Activated CD8-positive, alpha-beta T cell treated with anti-CD3 and anti-CD28 coated beads for 36 hours (primary cell): ENCODE measurements at places on chromosomes 13 and 19.

DNA sequence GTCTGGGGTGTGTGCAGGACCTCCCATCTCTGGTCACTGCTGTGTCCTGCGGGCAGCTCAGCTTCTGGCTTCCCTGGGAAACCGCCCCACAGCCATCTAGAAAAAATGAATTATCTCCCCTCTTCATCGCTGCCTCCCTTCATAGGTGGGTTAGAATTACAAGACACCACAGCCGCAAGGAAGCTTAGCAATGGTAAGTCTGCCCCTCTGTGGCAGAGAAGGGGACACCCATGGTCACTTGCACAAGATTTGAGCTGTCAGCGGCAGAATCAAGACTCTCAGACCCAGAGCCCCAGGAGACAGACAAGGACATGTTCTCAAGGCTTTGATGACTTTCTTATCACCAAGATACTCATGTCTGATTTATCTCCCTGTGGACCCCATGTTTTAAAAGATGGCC is 110.8 kb upstream of the PABPC3 start:
- H3K27me3 ChIP-seq = peaks cover 27% of the 10 kb centered on the region
- no peak overlapping the region for H3K4me3 ChIP-seq
- no peak for DNase-seq
- no peak overlapping the region for H3K27ac ChIP-seq

GRCh38 chr13:102792396-102792795 is 6.4 kb downstream of the POGLUT2 start:
- no peak overlapping the region for H3K4me3 ChIP-seq
- no peak for DNase-seq
- H3K36me3 ChIP-seq = peaks cover 18% of the 10 kb centered on the region
- peaks cover 8% of the 10 kb centered on the region for H3K27me3 ChIP-seq
- H3K27ac ChIP-seq = no peak overlapping the region
- H3K4me1 ChIP-seq = peaks cover 5% of the 10 kb centered on the region

DNA sequence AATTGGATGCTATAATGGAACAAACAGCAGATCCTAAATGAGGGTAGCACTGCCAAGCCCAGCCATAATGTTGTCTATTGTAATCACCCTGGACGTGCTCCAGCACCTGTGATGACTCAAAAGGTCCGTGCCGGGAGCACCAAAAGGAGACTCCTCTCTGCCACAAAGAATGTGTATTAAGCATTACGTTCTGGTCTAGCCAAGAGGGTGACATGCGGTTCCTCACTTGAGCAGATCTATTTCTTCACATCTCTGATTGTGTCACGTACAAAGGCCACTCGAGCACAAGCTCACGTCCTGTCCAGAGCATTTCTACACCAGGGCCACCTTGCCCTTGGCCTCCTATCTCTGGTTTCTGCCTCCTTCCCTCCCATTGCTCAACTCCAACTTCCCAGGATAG is 219.9 kb upstream of the IRS2 start:
- DNase-seq = no peak
- H3K36me3 ChIP-seq = no peaks in the 10 kb centered on the region
- no peak overlapping the region for H3K4me3 ChIP-seq
- no peaks in the 10 kb centered on the region for H3K27me3 ChIP-seq

DNA sequence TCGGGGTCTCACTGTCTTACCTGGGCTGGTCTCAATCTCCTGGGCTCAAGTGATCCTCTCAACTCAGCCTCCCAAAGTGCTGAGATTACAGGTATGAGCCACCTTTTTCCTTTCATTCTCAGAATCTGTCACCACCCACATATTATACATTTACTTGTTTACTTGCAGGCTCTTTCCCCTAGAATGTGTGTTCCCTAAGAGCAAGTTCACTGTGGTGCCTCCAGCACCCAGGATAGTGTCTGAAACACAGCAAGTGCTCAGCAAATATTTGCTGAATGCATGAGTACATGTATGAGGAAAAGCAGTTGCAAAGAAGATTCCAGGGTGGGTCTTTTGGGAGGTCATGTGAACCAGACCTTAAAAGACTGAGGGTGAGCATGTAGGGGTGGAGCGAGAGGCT is 96.8 kb downstream of the RGCC start:
- no peaks in the 10 kb centered on the region for H3K27me3 ChIP-seq
- H3K4me3 ChIP-seq = no peak overlapping the region
- no peaks in the 10 kb centered on the region for H3K36me3 ChIP-seq
- DNase-seq = no peak
- no peak overlapping the region for H3K27ac ChIP-seq

DNA sequence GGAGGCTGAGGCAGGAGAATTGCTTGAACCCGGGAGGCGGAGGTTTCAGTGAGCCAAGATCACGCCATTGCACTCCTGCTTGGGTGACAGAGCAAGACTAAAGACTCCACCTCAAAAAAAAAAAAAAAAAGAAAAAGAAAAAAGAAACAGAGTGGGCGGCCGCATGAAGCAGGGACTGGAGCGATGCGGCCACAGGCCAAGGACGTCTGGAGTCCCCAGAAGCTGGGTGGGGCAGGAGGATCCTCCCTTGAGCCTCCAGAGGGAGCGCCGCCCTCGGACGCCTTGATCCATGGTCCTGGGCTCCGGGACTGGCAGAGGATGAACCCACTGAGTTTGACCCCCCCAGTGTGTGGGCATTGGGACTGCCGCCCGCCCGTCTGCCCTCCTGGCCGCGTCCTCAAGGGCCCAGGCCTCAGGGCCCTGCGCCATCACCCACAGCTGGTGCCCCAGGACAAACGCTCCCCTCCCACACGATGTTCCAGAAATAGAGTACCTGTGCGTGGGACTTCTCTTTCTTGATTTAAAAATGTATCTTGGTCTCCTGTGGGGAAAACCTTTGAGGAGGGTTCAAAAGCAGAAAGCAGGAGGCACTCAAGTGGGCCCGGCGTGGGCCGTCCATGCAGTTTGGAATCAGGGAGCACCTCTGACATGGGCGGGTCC is 15.5 kb downstream of the BTBD2 start:
- H3K4me3 ChIP-seq = no peak overlapping the region
- DNase-seq = no peak
- H3K4me1 ChIP-seq = peaks cover 3% of the 10 kb centered on the region
- no peak overlapping the region for H3K27ac ChIP-seq
- no peaks in the 10 kb centered on the region for H3K27me3 ChIP-seq

DNA sequence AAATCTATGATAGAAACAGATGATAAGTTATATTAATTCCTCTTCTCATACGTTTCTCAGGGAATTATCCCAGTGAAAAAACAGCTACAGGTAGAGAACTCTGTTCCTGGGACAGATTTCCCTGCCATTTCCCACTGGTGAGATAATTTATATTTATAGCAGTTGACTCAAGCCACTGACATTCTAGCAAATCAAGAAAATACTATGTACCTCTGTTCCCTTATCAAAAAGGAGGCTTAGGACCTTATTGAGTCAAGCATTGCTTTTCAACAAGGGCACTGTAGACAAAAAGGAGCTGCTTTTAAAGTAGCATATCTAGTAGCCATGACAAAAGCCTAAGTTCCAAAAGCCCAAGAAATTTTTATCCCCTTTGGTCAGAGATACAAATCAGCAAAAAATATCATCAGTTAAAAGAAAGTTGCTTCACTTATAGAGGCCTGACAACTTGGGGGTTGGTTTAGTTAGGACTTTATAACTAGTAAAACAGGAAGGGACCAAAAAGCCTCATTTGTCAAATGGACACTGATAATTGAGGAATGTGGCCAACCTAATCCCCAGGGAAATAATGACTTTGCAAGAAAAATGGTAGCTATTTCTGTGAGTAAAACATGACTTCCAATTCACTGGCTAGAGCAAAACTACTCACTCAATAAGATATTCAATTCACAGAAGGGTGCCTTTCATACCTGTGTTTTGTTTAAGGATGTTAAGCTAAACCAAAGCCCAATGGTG is 652.5 kb downstream of the SLITRK1 start:
- no peaks in the 10 kb centered on the region for H3K36me3 ChIP-seq
- no peak overlapping the region for H3K27ac ChIP-seq
- H3K4me3 ChIP-seq = no peak overlapping the region
- H3K4me1 ChIP-seq = no peaks in the 10 kb centered on the region
- no peaks in the 10 kb centered on the region for H3K27me3 ChIP-seq

- H3K27ac ChIP-seq = no peak overlapping the region
- H3K4me3 ChIP-seq = no peak overlapping the region
- no peaks in the 10 kb centered on the region for H3K36me3 ChIP-seq
- DNase-seq = no peak
Measured at GRCh38 chr13:80083081-80083852, 257.7 kb downstream of the SPRY2 start.
